ENCODE measurements at places on chromosomes 12 and 14.

DNA sequence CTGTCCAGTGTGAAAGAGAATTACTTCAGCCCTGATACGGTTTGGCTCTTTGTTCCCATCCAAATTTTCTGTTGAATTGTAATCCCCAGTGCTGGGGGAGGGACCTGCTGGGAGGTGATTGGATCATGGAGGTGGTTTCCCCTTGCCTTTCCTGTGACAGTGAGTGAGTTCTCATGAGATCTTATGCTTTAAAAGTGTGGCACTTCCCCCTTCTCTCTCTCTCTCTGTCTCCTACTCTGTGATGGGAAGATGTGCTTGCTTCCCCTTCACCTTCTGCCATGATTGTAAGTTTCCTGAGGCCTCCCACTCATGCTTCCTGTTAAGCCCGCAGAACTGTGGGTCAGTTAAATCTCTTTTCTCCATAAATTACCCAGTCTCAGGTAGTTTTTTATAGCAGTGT is 5.5 kb upstream of the SLC15A5 start:
- no peak for DNase-seq

DNA sequence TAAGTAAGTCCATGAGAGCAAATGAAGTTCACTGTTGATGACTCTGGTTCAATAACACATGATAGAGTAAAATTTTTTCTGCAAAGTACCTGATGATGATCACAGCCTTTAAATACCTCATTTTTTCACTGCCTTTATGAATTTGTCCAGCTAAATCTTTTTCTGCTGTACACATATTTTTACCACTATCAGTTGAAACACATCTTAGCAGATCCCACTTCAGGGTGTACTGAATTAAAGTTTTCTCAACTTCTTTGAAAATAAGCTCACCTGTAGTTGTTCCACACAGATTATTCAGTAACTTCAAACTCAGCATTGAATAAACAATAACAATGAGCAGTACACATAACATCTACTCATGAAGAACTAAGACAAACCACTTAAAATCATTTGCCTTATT is 385.9 kb downstream of the NELL2 start:
- DNase-seq, result no peak

DNA sequence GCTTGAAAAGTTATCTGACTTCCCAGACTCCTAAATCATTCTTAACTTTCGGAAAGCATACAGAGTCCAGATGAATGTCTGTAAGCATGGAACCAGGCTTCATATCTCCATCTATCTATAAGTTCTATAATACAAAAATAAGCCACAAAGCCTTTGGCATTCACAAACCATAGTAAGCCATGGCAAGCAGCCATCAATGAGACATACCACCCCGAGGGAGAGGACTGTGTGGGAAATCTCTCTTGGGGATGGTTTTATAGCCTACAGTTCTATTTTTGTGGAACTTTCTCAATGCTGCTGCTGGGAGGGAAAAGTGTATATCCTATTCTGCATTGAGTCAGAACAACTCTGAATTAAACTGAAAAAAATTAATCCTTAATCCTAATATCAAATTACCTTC is 20.4 kb downstream of the EGLN3 start:
- no peak for DNase-seq

DNA sequence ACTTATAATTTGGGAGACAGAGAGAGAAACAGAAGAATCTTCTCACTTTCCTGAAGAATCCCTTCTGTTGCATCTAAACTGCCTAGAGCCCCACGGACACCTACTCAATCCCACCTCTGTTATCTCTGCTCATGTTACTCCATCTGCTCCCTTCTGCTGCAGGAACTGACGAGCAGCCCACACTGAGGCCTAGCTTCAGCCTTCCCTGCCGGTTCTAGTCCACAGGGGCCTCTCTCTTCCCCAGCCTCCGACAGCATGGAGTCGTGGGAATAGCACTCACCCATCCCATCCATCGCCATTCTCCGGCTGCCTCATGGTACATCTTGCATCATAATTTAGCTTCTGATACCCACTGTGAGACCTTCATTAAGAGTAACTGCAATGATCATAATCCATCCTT is 4.0 kb downstream of the RAB15 start:
- DNase-seq, result no peak

- no peak for DNase-seq
Measured at GRCh38 chr12:50581226-50582184, 76.7 kb downstream of the DIP2B start.

DNA sequence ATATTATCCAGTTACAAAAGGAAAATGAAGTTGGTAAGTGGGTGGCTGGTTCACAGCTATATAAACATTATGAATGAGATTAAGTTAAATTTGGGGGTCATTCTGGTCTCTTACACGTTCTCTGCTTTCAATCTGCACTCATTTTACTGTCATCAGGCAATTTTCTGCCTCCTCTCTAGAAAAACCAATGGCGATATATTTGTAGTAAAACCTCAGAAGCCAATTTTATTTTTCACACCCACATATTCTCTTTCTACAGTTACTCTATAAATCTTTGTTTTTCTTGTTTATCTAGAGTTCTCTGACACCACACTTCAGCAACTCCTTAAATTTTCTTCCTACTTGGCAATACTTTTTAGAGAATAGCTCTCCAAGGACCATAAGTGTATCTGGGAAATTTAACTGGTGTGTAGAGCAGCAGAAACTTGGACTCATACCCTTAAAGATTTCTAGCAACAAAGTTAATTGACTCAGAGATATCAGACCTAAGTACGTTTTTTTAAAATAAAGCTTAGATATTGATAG is 926.9 kb downstream of the TMTC2 start:
- DNase-seq, result no peak

DNA sequence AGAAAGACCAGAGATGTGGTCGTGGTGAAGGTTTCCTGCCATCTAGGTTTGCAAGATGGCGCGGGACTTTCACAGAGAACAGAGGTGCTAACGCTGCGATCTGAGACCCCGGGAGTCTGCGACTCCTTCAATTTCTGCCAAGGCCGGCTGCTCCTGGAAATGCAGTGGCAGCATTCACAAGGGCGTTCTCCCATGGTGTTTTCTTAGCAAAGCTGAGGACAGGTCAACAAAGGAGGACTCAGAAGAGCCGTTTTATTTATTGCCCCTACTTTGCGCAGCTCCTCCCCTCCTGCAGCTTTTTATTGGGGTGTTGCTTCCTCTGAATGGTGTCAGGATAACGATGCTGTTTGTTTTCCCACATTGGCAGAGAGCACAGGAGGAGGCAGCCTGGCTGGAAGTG is 86.3 kb downstream of the TMEM132C start:
- no peak for DNase-seq

- no peak for DNase-seq
Measured at GRCh38 chr12:105069936-105070702, 14.1 kb downstream of the ALDH1L2 start.

- DNase-seq, result no peak
Measured at GRCh38 chr14:90354551-90355298, 23.0 kb upstream of the NRDE2 start.

- no peak for DNase-seq
Measured at GRCh38 chr14:76776428-76777251, 15.4 kb downstream of the VASH1 start.

DNA sequence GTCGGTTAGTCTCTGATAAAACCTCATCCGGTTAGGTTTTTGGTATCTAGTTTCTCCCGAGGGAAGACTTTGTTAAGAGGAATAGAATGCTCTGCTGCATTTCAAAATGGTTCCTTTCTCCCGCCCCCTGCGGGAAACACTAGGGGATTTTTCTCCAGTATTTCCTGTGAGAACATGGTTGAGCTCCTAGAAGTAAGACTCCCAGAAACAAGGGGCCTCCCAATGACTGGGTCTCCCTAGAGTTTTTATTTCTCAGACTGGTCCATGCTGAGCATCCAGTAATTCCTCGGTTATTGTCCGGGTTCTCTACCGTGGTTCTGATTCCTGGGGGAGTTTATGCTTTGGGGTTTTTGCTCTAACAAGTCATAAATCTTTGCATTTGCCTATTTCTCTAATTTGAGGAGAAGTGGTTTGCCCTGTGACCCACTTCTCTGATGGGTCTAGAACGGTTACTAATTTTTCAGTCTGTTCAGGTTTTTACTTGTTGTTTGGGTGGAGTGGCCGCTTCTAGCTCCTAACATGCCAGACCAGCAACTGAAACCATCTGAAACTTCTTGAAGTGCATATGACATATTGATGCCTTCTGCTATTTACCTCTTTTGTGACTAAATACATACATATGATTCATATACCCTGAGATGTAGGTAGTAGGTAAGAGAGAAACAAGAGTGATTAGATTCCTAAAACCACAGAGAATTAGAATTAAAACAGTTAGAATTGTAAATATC is 25.1 kb downstream of the TESPA1 start:
- no peak for DNase-seq

Measured in stimulated activated CD4-positive, alpha-beta T cell treated with anti-CD3 and anti-CD28 coated beads, Interleukin-12 subunit alpha, Interleukin-12 subunit beta, amount 100 ng/mL, for 24 hours (primary cell).